ENCODE measurements at places on chromosomes 11 and 22. TPM values are rescaled to one million over a fixed set of nuclear protein-coding genes. Genes with fewer than 3 reads are reported as not detected.

DNA sequence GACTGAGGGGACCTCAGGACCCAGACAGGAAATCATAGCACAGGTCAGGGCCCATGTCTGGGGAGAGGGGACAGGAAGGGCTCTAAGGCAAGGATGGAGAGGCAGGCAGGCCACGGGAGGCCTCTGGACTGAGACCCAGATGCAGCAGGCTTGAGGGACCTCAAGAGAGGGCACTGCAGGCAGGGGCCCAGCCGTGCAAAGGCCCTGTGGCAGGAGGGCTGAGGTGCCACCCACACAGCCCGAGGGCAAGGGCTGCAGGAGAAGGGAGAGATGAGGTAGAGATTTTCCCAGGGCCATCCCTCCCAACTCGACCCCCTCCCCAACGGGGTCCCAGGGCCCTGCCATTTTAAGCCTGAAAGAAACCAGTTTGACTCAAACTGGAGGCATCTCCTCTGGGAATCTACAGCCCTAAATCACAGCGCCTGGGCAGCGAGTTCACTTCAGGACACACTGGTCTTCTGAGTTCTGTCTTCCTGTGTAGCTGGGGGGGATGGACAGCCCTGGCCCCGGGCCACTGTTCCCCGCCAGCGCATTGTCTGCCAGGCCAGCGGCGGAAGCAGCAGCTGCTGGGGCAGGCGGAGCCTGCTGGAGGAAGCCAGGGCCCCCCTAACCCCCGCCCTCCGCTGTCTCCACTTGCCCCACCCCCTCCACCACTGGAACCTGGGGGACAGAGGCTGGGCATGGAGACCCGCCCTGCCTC is 20.3 kb upstream of the WNT7B start:
- peak; percentile 63 for DNase-seq

DNA sequence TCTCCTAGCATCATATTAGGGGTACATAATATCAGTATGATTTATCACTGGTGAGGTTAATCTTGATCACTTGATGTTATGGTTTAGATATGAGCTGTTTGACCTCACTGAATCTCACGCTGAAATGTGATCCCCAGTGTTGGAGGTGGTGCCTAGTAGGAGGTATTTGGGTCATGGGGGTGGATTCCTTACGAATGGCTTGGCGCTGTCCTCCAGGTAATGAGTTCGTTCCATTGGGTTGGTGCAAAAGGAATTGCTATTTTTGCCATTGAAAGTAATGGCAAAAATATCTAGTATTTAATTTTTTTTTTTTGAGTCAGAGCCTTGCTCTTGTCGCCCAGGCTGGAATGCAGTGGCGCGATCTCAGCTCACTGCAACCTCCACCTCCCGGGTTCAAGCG is 326.3 kb downstream of the AASDHPPT start:
- DNase-seq = no peak

DNA sequence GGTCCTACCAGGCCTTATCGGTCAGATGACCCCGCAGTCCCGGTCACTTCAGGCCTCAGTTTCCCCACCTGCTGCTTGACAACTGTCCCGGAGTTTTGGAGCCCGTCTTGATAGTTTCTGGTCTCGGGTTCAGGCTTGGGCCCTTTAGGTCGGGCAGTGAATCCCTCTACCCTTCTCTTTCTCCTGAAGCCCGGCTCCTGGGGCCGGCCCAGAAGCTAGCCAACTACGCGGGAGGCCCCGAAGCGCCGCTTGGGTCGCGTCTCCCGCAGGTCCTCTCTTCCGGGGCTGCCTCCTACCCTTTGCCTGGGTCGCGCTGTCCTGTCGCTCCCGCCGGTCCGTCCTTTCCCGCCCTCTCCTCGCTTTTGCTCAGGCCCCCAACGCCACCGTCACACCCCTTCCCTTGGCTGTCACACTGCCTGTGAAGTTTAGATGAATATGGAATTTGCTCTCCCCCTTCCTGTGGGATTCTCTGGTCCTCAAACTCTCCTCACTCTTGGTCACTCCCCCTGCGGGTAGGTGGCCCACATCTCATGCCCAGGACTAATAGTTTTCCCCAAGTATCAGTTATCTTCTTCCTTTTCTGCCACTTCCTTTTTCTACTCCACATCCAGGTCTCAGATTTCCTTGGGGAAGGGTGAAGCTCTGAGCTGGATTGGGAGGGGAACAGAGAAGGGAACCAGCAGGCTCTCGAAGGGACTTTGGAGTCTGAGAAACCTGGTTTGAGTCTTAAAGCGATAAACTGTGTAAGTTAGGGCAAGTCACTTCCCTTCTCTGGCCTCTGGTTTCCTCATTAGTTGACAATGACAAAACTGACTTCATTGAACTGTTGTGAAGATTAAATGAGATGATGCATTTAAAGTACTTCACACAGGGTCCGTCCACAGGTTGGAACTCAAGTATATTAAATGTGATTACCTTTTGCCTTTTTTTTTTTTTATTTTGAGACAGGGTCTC is 790 bp downstream of the RAB1B start:
- no peak for DNase-seq

DNA sequence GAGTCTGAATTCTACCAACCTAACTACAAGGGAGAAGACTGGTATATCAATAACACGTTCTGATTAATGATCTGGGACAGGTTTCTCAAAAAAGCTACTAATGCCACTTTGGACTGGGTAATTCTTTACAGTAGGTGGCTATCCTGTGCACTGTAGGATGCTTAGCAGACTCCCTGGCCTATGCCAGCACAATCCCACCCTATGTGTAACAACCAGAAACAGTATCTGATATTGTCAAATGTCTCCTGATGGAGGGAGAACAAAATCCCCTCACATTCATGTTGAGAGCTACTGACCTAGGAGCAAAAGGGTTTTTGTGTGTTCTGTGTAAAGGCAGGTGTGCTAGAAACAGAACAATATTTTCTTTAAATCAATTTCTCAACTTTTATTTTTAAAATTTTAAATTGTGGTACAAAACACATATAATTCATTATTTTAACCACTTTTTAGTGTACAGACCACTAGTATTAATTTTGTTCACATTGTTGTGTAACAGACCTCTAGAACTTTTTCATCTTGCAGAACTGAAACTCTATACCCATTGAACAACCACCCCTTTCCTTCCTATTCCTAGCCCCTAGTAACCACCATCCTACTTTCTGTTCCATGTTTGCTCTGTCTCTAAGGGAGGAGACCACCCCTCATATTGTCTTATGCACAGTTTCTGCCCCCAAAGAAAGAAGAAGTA is 2.1 kb upstream of the MS4A6A start:
- no peak for DNase-seq

- DNase-seq = no peak
Observed at GRCh38 chr11:67163006-67163405, 43.9 kb downstream of the KDM2A start.

Gene VSIG10L2
- 0.28 TPM for polyA plus RNA-seq

Gene MUC2
- polyA plus RNA-seq = 0.01 TPM

Gene RAB38
- polyA plus RNA-seq = 0.53 TPM

Gene RFPL2
- polyA plus RNA-seq = 0.16 TPM

Measured in forelimb muscle (tissue), 1 donor.